IPS DF 19.7 (cell line): ENCODE measurements at places on chromosomes 16 and 17.

- DNase-seq: peak; percentile 78
Observed at GRCh38 chr17:38557836-38558727, 47.7 kb downstream of the SRCIN1 start.

GRCh38 chr16:48035142-48035541 lies 120.7 kb downstream of the ABCC12 start:
- no peak for DNase-seq

DNA sequence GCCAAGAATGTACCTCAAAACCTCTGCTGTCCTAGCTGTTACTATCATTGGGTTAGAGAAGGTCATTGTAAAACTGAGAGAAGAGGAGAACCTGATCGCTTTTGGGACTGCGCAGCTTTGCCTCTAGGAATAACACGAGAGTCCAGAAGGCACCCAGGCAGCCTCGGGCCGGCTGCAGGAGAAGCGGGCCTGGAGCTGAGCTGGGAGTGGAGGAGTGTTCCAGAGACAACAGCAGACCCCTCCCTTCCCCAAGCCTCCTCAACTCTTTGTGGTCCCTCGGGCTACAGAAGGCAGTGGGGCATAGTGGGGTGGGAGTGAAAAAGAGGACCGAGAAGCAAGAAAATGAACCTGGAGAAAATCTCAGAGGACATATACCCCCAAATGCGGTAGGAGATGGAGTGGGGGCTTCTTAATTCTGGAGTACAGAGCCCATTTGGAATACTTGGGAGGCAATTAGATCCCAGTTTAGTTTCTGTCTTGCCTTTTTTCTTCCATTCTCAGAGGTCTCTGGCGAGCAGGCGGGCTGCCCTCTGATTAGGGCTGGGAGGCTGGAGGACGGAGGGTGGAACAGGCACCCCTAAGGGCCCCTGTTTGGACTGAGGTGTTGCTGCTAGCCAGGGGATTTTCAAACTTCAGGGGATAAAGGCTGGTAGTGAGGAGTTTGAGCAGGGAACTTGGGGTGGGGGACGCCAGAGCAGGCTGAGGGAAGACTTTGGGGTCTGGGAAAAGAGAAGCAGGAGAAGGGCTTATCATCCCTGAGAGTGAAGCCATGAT lies 13.3 kb upstream of the HOXB2 start:
- DNase-seq: no peak

- no peak for DNase-seq
Observed at GRCh38 chr17:67435786-67436185, 58.7 kb downstream of the PITPNC1 start.

DNA sequence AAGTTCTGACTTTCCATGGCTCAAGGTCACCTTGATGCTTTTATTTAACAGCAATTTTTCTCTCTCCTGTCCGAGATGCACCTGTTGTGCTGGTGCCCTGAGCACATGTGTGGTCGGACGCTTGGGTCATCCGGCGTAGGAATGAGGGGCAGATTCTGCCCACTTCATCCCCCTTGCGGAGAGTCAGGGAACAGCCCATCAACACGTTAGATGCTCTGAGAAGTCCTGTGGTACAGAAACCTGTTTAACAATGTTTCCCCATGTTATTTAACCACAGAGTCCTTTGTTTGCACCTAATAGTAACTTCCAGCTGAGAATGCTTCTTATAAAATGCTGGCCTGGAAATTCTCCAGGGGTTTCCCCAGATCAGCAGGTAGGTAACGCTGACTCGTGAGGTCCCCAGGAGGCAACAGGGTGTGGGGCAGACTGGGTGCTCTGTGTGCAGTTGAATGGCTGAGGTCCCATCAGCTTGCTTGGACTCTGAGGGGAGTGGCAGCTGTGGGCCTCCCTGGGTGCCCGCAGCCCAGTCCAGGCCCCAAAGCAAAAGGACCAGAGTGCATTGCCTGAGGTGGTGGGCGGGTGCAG lies 17.8 kb downstream of the DOC2B start:
- no peak for DNase-seq

DNA sequence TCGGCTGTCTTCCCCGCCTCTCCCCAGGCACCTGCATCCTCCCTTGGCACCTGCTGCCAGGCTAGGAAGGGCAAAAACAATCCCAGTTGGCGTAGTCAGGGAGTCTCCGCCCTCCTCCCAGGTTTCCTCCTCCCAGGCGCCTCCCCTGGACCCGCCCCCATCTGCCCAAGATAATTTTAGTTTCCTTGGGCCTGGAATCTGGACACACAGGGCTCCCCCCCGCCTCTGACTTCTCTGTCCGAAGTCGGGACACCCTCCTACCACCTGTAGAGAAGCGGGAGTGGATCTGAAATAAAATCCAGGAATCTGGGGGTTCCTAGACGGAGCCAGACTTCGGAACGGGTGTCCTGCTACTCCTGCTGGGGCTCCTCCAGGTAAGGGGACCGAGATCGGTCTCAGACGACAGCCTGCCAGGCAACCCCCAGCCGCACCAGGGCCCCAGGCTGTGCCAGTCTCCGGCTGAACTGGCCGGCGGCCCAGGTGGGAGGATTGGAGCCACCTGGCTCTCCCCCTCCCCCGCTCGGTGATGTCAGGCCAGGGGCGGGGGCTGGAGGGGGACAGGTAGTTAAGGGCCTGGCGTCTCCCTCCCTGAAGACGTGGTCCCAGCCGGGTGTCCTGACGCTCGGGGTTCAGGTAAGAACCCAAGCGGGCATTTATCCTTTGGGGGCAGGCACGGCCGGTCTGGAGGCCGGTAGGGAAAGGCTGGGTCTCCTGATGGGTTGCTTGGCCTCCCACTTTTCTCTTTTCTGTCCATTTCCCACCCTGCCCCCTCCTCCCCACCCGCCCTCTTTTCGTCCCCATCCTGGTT lies at the start of gene GRB7:
GRB7 (plus strand) TSS at position 179 of the 808 bp plus-strand sequence. CDS start 4,364 bp downstream, outside the sequence.
- no peak for DNase-seq

- no peak for DNase-seq
Observed at GRCh38 chr17:36614081-36614480, 12.7 kb downstream of the MRM1 start.

DNA sequence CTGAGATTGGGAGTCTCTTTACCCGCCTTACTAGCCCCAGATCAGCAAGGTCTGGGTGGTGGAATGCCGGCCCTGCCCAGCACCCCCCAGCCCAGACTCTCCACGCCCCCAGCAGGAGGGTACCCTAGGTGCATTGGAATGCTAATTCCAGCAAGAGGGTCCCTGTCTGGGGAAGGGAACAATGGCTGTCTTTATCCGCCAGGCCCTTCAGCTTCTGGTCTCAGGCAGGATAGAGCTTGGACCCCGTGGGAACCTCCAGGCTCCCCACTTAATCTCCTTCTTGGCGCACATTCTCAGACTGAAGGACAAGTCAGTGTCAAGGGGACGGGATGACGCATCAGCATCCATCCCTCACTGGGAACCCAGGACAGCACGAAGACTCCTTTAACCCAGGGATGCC lies 85.1 kb downstream of the LITAF start:
- peak; percentile 56 for DNase-seq

GRCh38 chr17:3885970-3886369 lies 6.9 kb downstream of the CAMKK1 start:
- no peak for DNase-seq

GRCh38 chr16:57305159-57305811 lies 20.8 kb upstream of the PLLP start:
- no peak for DNase-seq

DNA sequence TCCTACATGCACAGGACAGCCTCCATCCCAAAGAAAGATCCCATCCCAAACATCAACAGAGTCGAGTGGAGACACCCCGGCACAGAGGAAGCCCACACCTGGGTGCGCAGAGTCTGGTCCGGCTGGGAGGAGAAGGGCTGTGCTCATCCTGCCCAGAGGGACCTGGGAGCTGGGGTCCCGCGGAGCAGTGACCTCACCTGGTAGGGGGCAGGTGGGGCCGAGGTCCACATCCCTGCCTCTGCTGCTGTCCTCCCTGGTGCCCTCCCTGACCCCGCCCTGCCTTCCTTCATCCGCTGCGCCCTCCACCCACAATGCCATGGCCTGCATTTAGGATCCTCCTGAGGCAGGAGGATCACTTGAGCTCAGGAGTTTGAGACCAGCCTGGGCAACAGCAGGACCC lies 2.9 kb downstream of the C16orf90 start:
- no peak for DNase-seq

DNA sequence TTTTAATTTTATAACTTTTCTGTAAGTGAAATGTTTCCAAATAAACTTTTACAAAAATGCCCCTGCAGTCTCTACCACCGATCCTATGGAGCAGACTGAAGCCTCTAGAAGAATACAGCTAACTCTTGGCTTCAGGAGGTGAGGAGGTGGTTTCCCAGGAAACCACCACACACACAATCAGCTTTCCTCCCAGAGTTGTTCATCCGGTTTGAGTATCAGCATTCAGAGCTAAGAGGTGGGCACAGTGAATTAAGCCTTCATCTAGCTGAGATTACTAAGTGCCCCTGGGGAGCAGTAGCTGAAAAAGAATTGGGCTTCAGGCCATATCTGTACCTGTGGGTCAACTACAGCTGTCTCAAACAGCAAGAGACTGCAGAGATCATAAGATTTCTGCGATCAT lies 139.7 kb downstream of the AATF start:
- DNase-seq: no peak

- DNase-seq: no peak
Observed at GRCh38 chr17:40915721-40916256, 21.7 kb downstream of the KRT23 start.

GRCh38 chr16:66553223-66553622 lies 847 bp downstream of the CKLF start:
- no peak for DNase-seq

- no peak for DNase-seq
Observed at GRCh38 chr16:27359051-27359450, 42.9 kb upstream of the IL21R start.
